T-cell (primary cell): ENCODE measurements at places on chromosomes 12 and 14. TPM values are rescaled to one million over a fixed set of nuclear protein-coding genes. Genes with fewer than 3 reads are reported as not detected.

The C12orf54 gene
- total RNA-seq = not detected

- peak overlapping the region; percentile 97 for H3K27ac ChIP-seq
- H3K36me3 ChIP-seq = no peaks in the 10 kb centered on the region
- peaks cover 25% of the 10 kb centered on the region for H3K4me1 ChIP-seq
Measured at GRCh38 chr12:96445691-96446583, 43.4 kb upstream of the CFAP54 start.

- DNase-seq = no peak
- no peak overlapping the region for H3K27ac ChIP-seq
- H3K36me3 ChIP-seq = no peaks in the 10 kb centered on the region
- H3K4me1 ChIP-seq = no peaks in the 10 kb centered on the region
- no peak overlapping the region for H3K4me3 ChIP-seq
Measured at GRCh38 chr12:132366341-132366861, 37.0 kb upstream of the GALNT9 start.

DNA sequence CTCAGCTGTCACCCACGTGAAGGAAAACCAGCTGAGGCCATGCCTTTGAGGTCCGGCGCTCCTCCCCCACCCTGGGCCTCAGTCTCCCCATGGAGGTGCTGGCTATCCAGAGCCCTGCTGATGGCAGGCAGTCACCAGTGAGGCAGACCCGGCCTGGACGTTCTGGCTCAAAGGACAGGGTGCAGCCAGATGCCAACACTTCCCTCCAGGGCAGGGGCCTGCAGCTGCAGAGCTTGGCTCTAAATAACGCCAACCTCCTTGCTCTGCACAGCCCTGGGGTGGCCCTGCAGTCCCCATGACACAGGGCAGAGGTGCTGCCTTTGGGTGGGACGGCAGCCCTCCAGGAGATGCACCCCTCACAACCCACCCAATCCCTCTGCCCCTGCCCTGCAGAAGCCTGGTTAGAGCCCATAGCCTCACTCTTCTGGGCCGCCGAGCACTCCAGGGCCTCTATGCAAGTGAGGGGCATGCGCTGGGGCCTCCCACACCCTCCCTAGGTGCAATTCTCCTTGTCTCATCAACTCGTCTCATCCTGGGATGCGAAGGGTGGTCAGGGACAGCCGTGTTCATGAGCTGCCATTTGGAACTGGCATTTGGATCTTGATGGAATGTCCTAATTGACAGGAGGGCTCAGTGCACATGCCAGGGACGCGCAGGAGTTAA lies 30.4 kb downstream of the CCDC85C start:
- no peak overlapping the region for H3K4me3 ChIP-seq
- no peaks in the 10 kb centered on the region for H3K4me1 ChIP-seq
- H3K27me3 ChIP-seq = no peaks in the 10 kb centered on the region
- H3K36me3 ChIP-seq = no peaks in the 10 kb centered on the region

DNA sequence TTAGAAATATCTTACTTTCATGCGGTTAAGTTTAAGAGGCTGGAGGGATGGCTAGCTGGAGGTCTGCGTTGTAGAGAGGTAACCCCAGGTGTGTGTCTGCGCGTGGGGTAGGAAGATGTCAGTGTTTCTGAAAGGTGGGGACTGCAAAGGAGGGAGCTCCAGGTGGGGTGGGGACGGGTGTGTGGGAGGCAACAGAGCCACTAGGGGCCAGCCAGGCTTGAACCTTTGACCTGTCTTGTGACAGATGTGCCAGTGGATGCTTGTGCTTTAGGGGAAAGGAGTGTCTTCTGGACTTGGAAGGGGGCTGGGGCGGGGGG lies 841 bp downstream of the GLI1 start:
- peaks cover 58% of the 10 kb centered on the region for H3K4me1 ChIP-seq
- no peaks in the 10 kb centered on the region for H3K36me3 ChIP-seq
- H3K27ac ChIP-seq = no peak overlapping the region
- no peak overlapping the region for H3K4me3 ChIP-seq

The RHEBL1 gene
- total RNA-seq = 2.5 TPM

GRCh38 chr14:53807108-53807507 lies 149.5 kb downstream of the BMP4 start:
- no peaks in the 10 kb centered on the region for H3K36me3 ChIP-seq
- H3K27me3 ChIP-seq = no peaks in the 10 kb centered on the region
- H3K4me1 ChIP-seq = no peaks in the 10 kb centered on the region
- H3K27ac ChIP-seq = no peak overlapping the region

- H3K36me3 ChIP-seq = no peaks in the 10 kb centered on the region
- H3K27me3 ChIP-seq = no peaks in the 10 kb centered on the region
- H3K4me3 ChIP-seq = no peak overlapping the region
- no peak for DNase-seq
- H3K4me1 ChIP-seq = no peaks in the 10 kb centered on the region
Measured at GRCh38 chr12:89173678-89174077, 178.6 kb downstream of the DUSP6 start.

The PROX2 gene
- total RNA-seq = not detected

- H3K4me3 ChIP-seq = no peak overlapping the region
- peaks cover 80% of the 10 kb centered on the region for H3K27me3 ChIP-seq
- H3K4me1 ChIP-seq = no peaks in the 10 kb centered on the region
- H3K27ac ChIP-seq = no peak overlapping the region
- H3K36me3 ChIP-seq = no peaks in the 10 kb centered on the region
- DNase-seq = no peak
Measured at GRCh38 chr12:114404926-114405518, 922 bp downstream of the TBX5 start.

The RNASE1 gene
- total RNA-seq = not detected

The IFNG-AS1 gene
- 3.3 TPM for total RNA-seq

The SDSL gene
- 2.3 TPM for total RNA-seq

The RD3L gene
- total RNA-seq = not detected

DNA sequence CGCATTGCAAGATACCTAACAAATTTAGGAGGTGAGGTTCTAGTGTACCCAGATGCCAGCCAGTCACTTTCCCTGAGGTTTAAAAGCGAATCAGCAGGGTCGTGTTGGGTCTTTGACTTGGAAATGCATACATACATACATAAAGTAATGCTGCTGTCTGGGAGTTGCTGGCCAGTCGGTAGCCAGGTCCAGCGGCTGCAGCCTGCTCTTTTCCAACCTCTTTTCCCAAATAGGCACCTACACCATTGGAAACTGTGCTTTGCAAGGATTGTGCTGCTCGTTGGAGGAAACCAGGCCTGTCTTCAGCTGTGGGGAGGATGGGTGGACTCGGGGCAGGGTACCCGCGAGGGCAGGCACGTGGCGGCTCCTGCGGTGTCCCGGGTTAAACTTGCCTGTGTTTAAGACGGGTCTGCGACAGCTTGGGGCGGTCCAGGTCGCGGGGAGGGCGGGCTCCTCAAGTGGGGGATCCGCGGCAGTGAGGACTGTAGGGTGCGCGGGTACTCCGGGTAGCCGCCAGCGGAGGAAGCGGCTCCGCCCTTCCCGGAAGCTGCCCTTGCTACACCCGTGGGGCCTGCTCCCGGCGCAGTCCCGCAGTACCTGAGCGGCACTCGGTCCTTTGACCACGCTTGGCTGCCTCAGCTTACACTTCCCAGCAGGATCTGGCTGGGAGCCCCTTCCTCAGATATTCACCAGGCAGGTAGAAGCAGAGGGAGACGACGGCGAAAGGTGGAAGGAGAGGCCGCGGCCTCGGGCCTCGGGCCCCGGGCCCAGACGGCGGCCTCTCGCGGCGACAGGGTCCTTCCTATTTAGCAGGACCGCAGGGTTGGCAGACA lies 2.7 kb downstream of the TTC6 start:
- no peak overlapping the region for H3K4me3 ChIP-seq
- H3K27me3 ChIP-seq = peaks cover 29% of the 10 kb centered on the region
- no peaks in the 10 kb centered on the region for H3K36me3 ChIP-seq
- no peak overlapping the region for H3K27ac ChIP-seq

The OR6C2 gene
- not detected for total RNA-seq

- no peak overlapping the region for H3K27ac ChIP-seq
- no peak overlapping the region for H3K4me3 ChIP-seq
- no peaks in the 10 kb centered on the region for H3K36me3 ChIP-seq
- no peak for DNase-seq
Measured at GRCh38 chr12:125315771-125316170, 250.5 kb downstream of the AACS start.

DNA sequence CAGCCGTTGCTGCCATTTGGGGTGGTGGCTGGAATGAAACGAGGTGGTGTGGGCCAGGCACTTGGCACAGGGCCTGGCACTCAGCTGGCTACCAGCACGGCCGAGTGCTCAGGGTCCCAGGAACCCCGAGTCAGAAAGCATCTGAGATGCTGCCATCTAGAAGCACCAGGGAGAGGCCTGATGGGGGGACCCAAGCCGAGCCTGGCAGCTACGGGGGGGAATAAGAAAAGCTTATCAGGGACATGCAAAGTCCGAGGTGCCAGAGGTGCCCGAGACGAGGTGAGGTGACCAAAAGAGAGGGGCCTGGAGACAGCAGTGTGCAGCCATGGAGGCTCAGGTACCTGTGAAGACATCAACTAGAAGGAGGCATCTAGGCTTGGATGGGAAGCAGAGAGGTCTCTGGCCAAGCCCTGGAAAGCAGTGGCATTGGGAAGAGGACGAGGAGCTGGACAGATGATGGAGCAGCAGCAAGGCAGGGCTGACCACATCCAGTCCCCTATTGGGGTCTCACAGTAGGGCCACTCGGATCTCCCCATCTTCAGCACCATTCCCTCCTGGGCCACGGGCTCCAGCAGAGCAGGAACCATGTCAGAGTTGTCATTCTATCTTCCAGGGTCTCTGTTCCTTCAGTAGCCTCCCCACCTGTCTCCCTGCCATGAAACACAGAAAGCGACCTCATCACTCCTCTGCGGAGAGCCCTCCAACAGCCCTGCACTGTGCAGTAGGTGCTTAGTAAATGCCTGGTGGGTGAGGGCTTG lies 59.3 kb upstream of the DIO3 start:
- no peak overlapping the region for H3K27ac ChIP-seq
- DNase-seq = no peak
- no peaks in the 10 kb centered on the region for H3K4me1 ChIP-seq
- H3K36me3 ChIP-seq = no peaks in the 10 kb centered on the region

- no peaks in the 10 kb centered on the region for H3K36me3 ChIP-seq
- no peak overlapping the region for H3K4me3 ChIP-seq
- no peak overlapping the region for H3K27ac ChIP-seq
- no peak for DNase-seq
- H3K27me3 ChIP-seq = peaks cover 5% of the 10 kb centered on the region
Measured at GRCh38 chr12:82124711-82125380, 233.3 kb downstream of the CCDC59 start.

GRCh38 chr14:104282332-104283196 lies 144.2 kb downstream of the KIF26A start:
- H3K36me3 ChIP-seq = no peaks in the 10 kb centered on the region
- no peaks in the 10 kb centered on the region for H3K4me1 ChIP-seq
- no peak for DNase-seq
- H3K4me3 ChIP-seq = no peak overlapping the region
- H3K27ac ChIP-seq = no peak overlapping the region

The LEMD3 gene
- total RNA-seq = 58.2 TPM

The HVCN1 gene
- 18.7 TPM for total RNA-seq

DNA sequence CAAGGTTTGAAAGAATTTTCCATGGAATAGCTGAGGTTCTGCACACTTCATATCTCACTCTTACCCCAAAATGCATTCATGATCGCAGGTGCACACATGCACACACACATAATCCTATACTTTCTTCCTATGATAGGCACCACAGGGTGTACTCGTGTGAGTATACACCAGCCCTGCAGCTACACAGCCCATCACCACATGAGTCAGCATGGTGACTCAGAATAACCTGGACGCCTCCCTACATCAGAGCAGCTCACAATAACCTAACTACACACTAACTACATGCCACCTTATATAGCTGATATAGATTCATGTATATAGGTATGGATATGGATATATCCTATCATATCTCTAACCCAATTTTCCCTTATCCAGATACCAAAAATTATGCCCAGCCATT lies 850.2 kb upstream of the TMEM132C start:
- no peak overlapping the region for H3K27ac ChIP-seq
- no peaks in the 10 kb centered on the region for H3K36me3 ChIP-seq
- no peaks in the 10 kb centered on the region for H3K27me3 ChIP-seq
- no peak overlapping the region for H3K4me3 ChIP-seq
- no peaks in the 10 kb centered on the region for H3K4me1 ChIP-seq
- no peak for DNase-seq

DNA sequence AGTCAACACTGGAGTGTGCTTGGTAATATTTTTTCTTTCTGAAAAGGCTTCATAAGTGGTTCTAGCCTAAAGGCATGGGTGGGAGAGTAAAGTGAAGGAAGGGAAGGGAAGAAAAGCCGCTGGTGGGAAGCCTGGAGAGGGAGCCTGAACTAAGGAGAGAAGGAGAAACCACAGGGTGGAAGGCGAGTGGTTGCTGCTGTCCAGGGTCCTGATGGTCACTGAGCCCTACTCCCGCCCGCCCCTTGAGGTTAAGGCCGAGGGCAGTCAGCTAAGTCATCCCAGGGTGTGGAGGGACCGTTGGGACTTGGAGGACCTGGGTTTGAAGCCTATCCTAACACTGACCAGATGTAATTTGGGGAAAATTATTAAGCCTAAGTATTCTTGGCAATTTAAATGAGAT lies 189.1 kb downstream of the PIWIL1 start:
- H3K27ac ChIP-seq = no peak overlapping the region
- H3K4me3 ChIP-seq = no peak overlapping the region
- H3K27me3 ChIP-seq = peaks cover 27% of the 10 kb centered on the region
- no peaks in the 10 kb centered on the region for H3K36me3 ChIP-seq
- H3K4me1 ChIP-seq = no peaks in the 10 kb centered on the region
- no peak for DNase-seq

GRCh38 chr12:116454950-116455447 lies 104.2 kb upstream of the MAP1LC3B2 start:
- H3K27ac ChIP-seq = no peak overlapping the region
- DNase-seq = no peak
- peaks cover 20% of the 10 kb centered on the region for H3K27me3 ChIP-seq
- no peak overlapping the region for H3K4me3 ChIP-seq
- no peaks in the 10 kb centered on the region for H3K36me3 ChIP-seq

DNA sequence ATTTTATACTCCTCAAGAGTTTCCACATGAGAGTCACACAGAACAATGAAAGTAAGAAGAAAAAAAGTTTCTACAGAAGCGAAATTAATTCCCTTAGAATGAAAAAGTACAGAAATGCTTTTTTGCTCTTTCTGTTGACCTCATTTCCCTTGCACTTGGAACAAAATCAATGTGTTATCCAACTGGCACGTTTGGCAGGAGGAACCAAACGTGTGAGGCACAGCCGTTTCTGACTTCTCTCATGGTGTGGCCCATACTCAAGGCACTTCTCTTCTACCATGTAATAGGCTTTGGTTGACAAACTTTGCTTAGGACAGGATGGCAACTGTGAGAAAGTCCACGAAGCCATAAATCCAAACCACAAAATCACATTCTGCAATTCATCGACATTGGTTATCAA lies 297.0 kb downstream of the FUT8 start:
- no peaks in the 10 kb centered on the region for H3K36me3 ChIP-seq
- no peak for DNase-seq
- H3K27me3 ChIP-seq = no peaks in the 10 kb centered on the region
- no peak overlapping the region for H3K4me3 ChIP-seq

The PRPH gene
- total RNA-seq = not detected

- H3K27me3 ChIP-seq = no peaks in the 10 kb centered on the region
- DNase-seq = peak; percentile 30
- H3K4me1 ChIP-seq = peaks cover 20% of the 10 kb centered on the region
Measured at GRCh38 chr12:94174576-94174975, 26.2 kb downstream of the PLXNC1 start.

- peaks cover 2% of the 10 kb centered on the region for H3K4me1 ChIP-seq
- no peak within 1 kb of the TSS for H3K27ac ChIP-seq
- no peak for DNase-seq
- H3K4me3 ChIP-seq = no peak within 1 kb of the TSS
Measured at GRCh38 chr12:9115731-9116559, at the start of gene A2M. TSS of gene A2M (minus strand) at chr12:9115919. CDS start at chr12:9115849, 70 bp downstream.
